ENCODE measurements at places on chromosomes 11 and 22.

GRCh38 chr11:66317723-66318599 is 1.1 kb upstream of the CD248 start:
- DNase-seq, result peak; percentile 41

DNA sequence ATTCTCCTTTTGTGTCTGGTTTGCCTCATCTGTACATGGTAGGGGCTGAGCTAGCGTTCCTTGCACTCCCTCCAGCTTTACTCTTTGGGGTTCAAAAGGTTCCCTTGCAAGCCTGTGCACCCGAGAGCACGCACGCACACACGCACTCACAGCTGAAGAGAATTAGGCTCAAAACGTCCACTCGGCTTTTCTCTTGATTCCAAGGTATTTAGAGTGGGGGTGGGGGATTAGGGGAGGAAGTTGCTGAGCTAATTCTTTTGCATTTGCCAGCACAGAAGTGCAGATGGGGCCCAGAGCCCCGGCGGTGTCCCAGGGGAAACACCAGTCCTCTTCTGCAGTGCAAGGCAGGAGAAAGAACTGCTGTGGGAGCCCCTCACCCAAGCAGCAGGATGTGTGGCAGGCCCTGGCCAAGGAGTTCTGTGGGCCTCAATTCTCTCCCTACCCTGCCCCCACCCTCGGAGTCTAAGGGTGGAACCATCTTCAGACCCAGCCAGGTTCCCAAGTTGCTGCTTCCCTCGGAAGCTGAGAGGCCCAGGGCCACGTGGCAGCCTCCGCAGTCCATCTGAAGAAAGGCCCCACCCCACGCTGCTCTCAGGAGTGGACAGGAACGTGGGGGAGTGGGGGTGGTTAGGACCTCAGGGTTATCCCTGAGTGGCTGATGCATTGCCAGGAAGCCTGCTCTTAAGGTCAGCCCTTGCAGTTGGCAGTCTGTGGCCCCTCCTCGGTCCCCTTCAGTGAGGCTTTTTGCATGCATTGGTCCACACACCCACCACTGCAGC is 3.8 kb upstream of the KCNQ1OT1 start:
- DNase-seq, result no peak

- DNase-seq, result no peak
Observed at GRCh38 chr11:94424662-94425061, 23.4 kb upstream of the GPR83 start.

DNA sequence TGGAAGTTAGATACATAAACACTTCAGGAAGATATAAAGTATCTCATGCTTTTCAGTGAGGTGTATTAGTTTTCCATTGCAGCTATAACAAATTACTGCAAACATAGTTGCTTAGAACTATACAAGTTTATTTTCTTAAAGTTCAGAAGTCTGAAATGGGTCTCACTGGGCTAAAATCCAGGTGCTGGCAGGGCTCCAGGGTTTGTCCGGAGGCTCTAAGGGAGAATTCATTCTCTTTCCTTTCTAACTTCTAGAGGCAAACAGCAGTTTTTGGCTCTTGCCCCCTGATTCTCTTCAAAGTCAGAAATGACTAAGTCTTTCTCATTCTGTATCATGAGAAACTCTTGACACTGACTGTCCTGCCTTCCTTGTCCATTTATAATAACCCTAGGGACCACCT is 138.8 kb downstream of the AASDHPPT start:
- no peak for DNase-seq

DNA sequence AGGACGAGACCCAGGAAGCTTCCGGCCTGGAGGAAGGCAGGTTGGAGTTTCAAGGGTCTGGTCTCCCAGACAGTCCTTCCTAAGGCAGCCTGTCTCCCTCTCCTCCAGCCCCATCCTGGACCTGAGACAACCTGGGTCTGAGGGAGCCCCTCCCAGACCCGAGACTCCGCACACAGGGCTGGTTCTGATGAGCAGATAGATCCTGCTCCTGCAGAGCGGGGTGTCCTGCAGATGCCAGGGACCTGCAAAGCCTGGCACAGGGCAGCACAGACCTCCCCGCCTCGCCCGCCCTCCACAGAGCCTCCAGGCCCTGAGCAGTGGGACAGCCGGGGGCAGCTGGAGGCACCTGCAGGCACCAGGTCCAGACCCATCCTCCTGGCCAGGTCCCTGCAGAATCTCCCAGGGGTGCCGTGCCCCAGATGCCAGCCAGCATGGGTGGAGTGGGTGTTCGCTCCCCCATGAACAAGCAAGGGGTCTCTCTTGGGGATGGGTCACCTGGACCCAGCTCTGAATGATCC is 7.8 kb downstream of the PIM3 start:
- DNase-seq, result no peak

DNA sequence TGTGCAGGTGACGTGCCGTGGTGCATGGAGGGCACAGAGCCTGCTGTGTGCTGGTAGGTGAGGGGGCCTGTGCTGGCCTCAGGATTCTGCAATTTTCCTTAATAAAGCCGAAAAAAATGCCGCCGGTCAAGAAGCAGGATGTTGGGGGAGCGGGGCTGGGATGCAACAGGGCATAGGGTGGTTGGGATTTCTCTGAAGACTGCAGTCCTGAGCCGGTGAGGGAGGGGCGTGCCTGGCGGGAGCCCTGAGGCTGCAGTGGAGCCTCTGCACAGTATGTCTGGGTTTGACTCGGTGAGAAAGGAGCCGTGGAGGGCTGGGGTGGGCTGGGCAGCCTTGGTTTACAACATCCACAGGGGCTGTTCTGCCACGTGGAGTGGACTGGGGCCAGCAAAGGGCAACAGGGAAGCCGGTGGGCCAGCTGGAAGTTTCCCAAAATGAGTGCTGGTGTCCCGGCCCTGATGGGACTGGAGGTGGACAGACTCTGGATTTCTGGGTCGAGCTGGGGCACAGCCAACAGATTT is 1.3 kb downstream of the CDHR5 start:
- no peak for DNase-seq

- DNase-seq, result no peak
Observed at GRCh38 chr11:913043-913442, 2.4 kb upstream of the CHID1 start.

GRCh38 chr22:45648301-45649117 is 23.1 kb upstream of the ATXN10 start:
- no peak for DNase-seq

DNA sequence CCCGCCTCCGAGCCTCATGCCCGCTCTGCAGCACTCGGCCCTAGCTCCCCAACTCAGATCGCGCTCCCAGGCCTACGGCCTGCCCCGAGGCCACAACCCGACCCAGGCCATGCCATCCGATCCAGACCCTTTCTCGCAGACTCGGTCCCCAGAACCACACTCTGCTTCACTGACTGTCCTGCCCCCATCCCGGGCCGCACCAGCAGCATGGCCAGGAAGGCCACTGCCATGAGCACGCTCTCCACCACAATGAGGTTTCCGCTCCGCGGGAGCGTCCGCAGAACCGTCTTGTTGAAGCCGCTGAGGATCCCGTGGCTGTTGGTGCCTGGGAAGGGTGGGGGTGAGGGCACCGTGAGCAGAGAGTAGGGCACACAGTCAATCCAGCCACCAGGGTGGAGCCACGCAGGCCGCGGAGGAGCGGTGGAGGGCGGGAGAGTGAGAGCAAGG is 6.4 kb downstream of the UNC93B1 start:
- no peak for DNase-seq

GRCh38 chr11:76835928-76836612 is 24.6 kb upstream of the ACER3 start:
- no peak for DNase-seq

GRCh38 chr11:60292145-60292544 is 11.7 kb downstream of the MS4A4A start:
- DNase-seq, result no peak

GRCh38 chr11:117011541-117011898 is 86.7 kb downstream of the SIK3 start:
- no peak for DNase-seq

GRCh38 chr11:33987975-33988580 is 63.5 kb upstream of the CAPRIN1 start:
- peak; percentile 46 for DNase-seq

DNA sequence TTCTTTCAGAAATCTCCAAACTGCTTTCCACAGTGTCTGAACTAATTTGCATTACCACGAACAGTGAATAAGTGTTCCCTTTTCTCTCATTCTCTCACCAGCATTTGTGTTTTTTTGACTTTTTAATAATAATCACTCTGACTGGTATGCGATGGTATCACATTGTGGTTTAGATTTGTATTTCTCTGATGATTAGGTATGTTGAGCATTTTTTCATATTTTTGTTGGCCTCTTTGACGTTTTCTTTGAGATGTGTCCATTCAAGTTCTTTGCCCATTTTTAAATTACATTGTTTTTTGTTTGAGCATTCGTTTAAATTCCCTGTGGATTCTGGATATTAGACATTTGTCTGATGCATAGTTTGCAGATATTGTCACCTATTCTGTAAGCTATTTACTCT is 1639.6 kb upstream of the TENM4 start:
- no peak for DNase-seq

- DNase-seq, result no peak
Observed at GRCh38 chr22:37519268-37520195, at the start of gene CARD10. Gene CARD10, minus strand, starts transcription at chr22:37519415. Its CDS starts 215 bp downstream, at chr22:37519200.

GRCh38 chr11:85114786-85115185 is 512.4 kb downstream of the DLG2 start:
- no peak for DNase-seq

DNA sequence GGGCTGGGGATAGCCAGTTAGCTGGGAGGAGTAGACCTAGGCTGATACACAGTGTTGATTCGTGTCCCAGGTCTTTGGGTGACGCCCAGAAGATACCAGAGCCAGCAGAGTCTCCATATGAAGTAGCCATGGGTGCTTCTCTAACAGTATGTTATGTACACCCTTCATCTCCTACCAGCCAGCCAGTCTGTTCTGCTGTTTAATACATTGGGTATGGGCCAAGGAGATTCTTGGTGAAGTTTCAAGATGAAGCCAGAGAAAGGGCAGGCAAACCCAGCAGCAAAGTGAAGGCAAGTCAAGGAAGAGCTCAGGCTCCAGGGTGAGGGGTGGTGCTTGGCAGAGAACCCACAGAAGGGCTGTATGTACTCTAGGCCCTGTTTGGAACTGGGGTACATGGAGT is 56.4 kb downstream of the PPFIBP2 start:
- no peak for DNase-seq

DNA sequence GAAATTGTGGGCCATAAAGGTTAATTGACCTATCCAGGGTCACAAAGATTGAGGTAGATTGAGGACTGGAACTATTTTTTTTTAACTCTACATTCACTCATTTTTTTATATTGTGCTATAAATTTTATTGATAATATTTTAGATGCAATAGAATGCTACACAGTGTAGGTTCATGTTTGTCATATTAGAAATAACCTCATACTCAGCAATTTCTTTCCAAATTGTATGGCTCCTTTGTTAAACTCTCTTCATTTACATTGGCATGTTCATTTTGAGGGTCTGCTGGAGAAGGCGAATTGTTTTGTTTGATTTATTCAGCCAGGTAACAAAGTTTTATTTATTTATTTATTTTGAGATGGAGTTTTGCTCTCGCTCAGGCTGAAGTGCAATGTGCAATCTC is 44.6 kb downstream of the UVRAG start:
- no peak for DNase-seq
